ENCODE measurements at places on chromosomes 6 and 20.
A peak's percentile ranks its signal among the peaks of the same experiment; 100 is the strongest.

DNA sequence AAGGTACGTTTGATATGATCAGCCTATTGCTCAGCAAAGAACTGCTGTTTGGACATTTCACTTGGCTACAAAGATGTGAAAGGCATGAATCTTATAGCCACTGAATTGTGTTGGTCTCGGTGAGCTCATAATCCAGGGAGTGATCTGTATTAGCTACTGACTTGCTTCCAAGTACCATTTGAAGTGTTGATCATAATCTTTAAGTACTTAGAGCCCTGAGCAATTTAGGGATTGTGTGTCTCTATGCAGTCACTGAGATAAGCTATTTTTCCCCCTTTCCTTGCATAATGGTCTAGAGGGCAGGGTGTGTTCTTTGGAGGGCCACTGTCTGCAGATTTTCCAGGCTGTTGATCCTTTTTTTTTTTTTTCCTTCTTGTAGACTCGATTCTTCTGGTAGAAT lies 393.6 kb downstream of the ESR1 start:
- H3K36me3 ChIP-seq = no peaks in the 10 kb centered on the region
- DNase-seq = no peak
- no peak overlapping the region for H3K27ac ChIP-seq

DNA sequence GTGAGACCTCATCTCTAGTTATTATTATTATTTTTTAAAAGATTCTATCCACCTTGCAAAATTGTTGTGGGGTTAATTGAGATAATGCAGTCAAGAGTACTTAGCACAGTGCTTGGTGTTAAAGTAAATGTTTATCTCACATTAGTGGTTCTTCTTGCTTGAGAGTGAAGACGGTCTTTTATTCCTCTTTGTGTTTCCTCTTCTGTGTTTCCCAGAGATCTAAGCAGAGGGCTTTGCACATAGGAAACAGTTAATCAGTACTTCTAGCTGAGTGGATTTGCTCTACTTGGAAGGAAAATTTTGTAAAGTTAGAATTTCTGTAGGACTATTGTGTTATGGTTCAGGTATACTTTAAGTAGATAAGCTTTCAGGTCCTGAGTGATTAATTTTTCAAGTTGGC lies 3.5 kb downstream of the ARMC2 start:
- peaks cover 4% of the 10 kb centered on the region for H3K4me1 ChIP-seq
- no peak overlapping the region for H3K4me3 ChIP-seq
- peaks cover 11% of the 10 kb centered on the region for H3K36me3 ChIP-seq
- H3K27ac ChIP-seq = no peak overlapping the region

DNA sequence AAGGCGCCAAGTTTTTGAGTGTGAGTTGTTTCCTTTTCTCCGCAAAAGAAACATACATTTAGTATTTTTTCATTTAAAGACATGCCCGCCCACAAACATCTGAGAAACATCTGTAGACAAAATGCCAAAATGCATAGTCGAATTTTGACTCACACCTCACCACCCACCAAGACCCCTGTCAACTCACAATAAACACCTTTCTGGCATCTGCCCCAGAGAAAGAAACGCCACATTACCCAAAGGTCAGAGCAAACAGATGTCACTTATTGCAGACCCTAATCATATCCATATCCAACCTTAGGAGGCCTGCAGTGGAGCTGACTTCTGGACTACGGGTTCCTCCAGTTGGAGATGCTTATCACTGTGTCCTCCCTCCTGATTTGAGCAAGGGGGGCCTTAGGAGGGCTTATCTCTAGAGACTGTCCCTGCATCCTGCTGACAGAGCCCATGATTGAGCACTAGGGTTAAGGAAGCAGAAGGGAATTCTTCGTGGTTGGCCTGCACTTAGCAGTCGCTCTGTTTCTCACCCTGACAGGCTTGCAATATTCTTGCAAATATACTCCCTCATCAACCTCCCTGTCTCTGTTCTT lies 90.5 kb upstream of the TBX18 start:
- DNase-seq = no peak
- no peak overlapping the region for H3K27ac ChIP-seq
- no peaks in the 10 kb centered on the region for H3K27me3 ChIP-seq
- H3K4me1 ChIP-seq = peaks cover 8% of the 10 kb centered on the region

DNA sequence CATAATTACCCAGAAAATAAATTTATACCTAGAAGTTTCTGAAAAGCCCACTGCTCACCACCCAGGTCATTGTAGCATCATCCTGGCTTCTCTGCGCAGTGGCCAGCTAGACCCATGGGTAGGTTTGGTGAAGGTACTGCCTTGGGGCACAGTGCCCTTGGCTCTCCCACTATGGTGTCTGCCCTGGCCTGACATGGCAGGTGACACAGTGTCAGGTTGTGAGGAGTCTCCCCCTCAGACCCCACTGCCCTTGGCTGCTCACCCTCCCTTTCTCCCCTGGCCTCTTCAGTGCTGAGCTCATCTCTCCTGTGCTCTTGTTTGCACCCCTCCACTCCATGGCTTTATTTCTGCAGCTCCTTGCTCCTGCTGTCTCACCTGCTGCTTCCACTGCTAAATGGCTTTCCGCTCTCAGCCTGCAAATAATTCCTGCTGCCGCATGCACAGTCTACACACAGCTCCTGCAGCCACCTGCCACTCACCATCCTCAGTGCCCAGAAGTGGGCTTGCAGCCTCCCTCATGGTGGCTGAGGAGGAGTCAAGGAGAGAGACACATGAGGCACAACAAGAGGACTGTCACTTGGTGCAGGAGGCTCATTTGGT lies 313.4 kb upstream of the MOCS1 start:
- H3K27ac ChIP-seq = no peak overlapping the region
- no peaks in the 10 kb centered on the region for H3K27me3 ChIP-seq
- H3K4me1 ChIP-seq = no peaks in the 10 kb centered on the region
- H3K36me3 ChIP-seq = no peaks in the 10 kb centered on the region

- H3K4me1 ChIP-seq = no peaks in the 10 kb centered on the region
- H3K4me3 ChIP-seq = no peak overlapping the region
- H3K27ac ChIP-seq = no peak overlapping the region
- no peaks in the 10 kb centered on the region for H3K36me3 ChIP-seq
Measured at GRCh38 chr6:145031001-145031400, 704.3 kb downstream of the EPM2A start.

DNA sequence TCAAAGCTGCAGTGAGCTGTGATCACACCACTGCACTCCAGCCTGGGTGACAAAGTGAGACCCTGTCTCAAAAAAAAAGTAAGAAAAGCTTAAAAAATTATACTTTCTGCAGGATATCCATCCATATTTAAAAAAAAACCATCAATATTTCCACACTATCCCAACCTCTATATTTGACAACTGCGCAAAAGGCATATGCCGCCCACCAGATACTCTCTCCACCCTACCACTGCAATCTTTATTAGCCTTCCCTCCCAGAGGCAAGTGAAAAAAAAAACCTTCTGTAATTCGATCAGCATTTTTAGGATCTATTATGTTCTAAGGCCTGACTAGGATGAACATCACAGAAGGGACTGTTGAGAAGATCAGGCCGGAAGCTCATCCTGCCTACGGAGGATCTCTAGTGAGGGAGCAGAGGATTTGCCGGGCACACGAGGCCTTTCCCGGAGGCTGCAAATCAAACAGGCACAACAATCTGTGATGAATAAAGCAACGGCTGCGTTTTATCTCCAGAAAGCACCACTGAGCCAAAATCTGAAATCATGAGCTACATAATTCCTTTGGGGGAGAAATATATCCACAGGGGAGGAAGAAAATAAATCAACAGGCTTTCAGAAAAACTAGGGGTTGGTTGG lies 65.9 kb downstream of the GFOD1 start:
- H3K27me3 ChIP-seq = no peaks in the 10 kb centered on the region
- H3K4me3 ChIP-seq = no peak overlapping the region
- peaks cover 7% of the 10 kb centered on the region for H3K4me1 ChIP-seq
- no peak overlapping the region for H3K27ac ChIP-seq
- no peaks in the 10 kb centered on the region for H3K36me3 ChIP-seq
- no peak for DNase-seq

DNA sequence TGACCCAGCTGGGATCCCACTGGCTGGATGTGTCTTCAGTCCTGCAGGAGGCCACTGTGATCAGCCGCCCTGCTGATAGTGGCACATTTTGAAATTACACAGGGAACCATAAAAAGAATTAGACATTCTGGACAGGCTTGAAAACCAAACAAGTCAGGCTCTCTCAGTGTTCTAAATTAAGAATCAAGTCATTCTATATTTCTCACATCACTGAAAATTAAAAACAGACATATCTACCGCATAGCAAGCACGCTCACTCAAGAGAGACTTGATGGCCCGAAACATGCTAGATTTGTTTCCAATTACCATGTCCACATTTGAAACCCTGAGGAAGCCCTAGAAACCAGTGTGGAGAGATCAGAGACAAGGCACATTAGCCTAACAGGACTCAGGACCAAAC lies 57.7 kb downstream of the NFATC2 start:
- H3K4me1 ChIP-seq = peaks cover 14% of the 10 kb centered on the region
- no peak overlapping the region for H3K4me3 ChIP-seq
- H3K27me3 ChIP-seq = no peaks in the 10 kb centered on the region
- H3K36me3 ChIP-seq = no peaks in the 10 kb centered on the region
- no peak overlapping the region for H3K27ac ChIP-seq

DNA sequence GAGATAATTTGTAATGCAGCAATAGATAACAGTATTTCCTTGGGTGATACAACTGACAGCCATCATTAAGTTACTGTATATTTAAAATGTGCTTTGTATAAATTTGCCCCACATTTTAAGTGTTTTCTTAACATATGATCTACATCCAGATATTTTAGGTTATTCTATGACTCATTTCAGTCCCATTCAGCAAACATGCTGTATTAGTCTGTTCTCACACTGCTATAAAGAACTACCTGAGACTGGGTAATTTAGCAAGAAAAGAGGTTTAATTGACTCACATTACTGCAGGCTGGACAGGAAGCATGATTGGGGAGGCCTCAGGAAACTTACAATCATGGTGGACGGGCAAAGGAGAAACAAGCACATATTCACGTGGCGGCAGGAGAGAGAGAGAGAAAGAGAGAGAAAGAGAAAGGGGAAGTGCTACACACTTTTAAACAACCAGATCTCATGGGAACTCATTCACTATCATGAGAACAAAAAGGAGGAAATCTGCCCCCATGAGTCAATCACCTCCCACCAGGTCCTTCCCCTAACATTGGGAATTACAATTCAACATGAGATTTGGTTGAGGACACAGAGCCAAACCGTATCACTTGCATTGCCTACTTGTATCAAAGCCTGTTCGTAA lies 9.6 kb upstream of the CHD6 start:
- no peak for DNase-seq
- H3K27ac ChIP-seq = no peak overlapping the region
- peaks cover 2% of the 10 kb centered on the region for H3K27me3 ChIP-seq
- H3K4me3 ChIP-seq = no peak overlapping the region
- no peaks in the 10 kb centered on the region for H3K36me3 ChIP-seq

GRCh38 chr6:153725456-153725855 lies 313.6 kb upstream of the OPRM1 start:
- no peak overlapping the region for H3K27ac ChIP-seq
- no peak overlapping the region for H3K4me3 ChIP-seq
- DNase-seq = no peak
- H3K27me3 ChIP-seq = no peaks in the 10 kb centered on the region
- no peaks in the 10 kb centered on the region for H3K36me3 ChIP-seq

DNA sequence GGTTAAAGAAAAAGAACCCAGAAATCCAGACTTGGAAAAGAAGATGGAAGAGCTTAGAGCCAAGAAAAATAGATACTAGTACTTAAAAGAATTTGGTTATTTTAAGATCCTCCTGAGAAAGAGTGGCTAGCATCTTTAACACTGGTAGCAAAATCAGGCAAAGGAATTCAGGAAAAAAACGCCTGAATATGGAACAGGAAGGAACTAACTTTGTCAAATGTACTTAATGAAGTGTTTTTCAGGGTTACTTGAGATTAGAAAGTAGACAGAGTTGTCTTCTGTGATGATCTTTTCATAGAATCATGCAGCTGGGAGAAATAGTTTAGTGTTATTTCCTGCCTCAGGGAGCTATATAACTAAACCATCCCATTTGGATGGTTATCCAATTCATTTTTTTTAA lies 50.8 kb upstream of the SASH1 start:
- H3K27me3 ChIP-seq = no peaks in the 10 kb centered on the region
- DNase-seq = no peak
- H3K4me1 ChIP-seq = no peaks in the 10 kb centered on the region
- no peak overlapping the region for H3K4me3 ChIP-seq
- H3K27ac ChIP-seq = no peak overlapping the region

DNA sequence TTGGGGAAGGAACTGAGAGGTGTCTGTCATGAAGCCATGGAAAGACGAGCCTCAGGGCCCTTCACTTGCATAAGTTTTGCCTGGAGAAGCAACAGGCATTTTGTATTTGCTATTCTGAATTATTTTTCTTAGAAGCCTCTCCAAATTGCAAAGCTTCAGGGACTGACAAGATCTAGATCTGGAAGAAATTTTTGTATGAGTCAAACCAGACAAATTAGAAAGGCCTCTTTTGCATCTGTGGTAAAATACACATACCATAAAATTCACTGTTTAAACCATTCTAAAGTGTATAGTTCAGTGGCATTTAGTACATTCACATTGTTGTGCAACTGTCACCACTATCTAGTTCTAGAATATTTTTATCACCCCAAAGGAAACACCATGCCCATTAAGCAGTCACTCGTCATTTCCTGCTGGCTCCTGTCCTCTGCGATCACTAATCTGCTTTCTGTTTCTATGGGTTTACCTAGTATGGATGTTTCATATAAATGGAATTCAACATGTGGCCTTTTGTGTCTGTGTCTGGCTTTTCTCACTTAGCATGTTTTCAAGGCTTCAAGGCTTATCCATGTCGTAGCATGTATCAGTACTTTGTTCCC lies 269.1 kb downstream of the PHF3 start:
- DNase-seq = no peak
- H3K36me3 ChIP-seq = no peaks in the 10 kb centered on the region
- no peak overlapping the region for H3K4me3 ChIP-seq
- peaks cover 14% of the 10 kb centered on the region for H3K4me1 ChIP-seq
- peak overlapping the region; percentile 80 for H3K27ac ChIP-seq
